ENCODE measurements at places on chromosomes 12 and 14.

DNA sequence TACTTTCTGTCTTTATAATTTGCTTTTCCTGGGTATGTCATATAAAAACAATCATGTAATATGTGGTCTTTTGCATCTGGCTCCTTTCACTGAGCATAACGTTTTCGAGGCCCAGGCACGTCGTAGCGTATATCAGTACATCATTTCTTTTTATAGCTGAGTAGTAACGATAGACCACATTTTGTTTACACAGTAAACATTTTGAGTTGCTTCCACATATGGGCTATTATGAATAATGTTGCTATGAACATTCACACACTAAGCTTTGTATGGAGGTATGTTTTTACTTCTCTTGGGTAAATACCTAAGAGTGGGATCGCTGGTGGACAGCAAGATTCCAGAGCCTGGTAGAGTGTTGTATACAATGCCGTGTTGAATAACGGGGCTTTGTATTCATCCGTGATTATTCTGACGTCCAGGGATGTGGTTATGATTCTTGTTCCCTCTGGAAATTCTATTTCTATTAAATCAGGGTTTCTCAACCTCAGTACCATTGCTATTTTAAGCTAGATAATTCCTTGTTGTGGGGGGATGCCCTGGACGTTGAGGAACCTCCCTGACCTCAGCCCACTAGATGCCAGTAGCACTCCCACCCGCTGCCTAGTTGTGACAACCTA lies 38.9 kb upstream of the CIT start:
- DNase-seq: no peak

GRCh38 chr12:75711271-75711670 lies 199.9 kb upstream of the KRR1 start:
- DNase-seq: no peak

- DNase-seq: no peak
Observed at GRCh38 chr12:132530447-132530846, 40.5 kb downstream of the FBRSL1 start.

DNA sequence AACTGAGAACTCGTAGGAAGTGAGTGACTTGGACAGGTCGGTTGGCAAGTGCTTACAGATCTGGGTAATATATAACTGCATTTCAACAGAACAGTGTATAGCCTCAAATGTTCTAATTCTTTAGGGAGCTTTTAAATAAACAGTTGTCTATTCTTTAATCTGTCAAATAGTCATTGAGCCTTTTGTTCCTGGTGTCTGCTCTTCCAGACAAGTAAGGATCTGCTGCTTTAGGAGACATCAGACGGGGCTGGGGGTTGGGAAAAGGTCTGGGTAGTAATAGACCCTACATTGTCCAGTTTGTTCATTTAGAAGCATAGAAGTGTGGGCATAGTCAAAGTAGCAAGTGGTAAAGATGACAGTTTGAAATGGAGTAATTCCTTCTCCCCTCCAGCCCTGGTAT lies 2.0 kb downstream of the PTPN11 start:
- DNase-seq: no peak

DNA sequence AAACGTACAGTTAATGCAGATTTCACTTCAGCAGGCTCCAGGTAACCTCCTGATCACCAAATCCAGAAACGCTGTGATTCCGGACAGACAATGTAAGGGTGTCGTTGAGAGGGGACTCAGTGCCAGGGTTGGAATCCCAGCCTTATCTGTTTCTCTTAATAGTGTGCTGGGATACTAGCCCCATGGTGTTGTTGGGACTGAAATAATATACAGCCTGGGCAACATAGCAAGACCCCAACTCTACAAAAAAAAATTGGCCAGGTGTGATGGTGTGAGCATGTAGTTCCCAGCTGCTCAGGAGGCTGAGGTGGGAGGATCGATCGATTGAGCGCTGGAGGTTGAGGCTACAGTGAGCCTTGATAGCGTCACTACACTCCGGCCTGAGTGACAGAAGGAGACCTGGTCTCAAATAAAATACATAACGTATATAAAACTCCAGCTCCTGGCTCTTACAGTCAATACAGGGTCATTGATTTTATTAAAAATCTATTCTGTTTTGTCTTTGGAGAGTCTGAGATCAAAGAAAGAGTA lies 1.3 kb downstream of the PEBP1 start:
- DNase-seq: no peak

- DNase-seq: no peak
Observed at GRCh38 chr14:38291681-38292467, 36.0 kb upstream of the CLEC14A start.

Measured in T-helper 2 cell (primary cell).